Stimulated activated CD8-positive, alpha-beta memory T cell treated with anti-CD3 and anti-CD28 coated beads, Interleukin-15, amount 100 ng/mL, for 48 hours (primary cell): ENCODE measurements at places on chromosomes 7 and 10.

DNA sequence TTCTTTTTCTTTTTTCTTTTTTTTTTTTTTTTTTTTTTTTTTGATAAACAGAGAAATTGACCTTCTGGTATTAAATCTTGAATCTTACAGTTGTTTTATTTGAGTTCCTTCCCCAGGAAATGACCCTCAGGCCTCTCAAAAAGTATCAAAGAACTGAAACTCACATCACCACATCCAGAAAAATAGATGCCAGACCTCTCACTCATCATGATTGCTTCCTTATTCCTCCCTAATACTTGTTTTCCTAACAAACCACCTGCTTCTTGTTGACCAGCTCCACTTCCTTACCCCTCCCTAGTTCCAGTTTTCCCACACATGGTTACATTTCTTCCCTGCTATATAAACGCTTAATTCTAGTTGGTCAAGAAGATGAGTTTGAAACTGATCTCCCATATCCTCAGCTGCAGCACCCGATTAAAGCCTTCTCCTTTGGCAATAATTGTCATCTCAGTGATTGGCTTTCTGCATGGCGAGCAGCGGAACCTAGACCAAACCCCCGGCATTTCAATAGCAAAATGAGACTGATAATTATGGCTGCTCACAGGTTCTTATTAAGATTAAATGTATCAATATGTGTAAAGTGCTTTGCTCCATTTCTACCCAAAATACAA lies 681.1 kb upstream of the AUTS2 start:
- no peak for DNase-seq

GRCh38 chr7:37532636-37533035 lies 84.0 kb upstream of the ELMO1 start:
- no peak for DNase-seq

DNA sequence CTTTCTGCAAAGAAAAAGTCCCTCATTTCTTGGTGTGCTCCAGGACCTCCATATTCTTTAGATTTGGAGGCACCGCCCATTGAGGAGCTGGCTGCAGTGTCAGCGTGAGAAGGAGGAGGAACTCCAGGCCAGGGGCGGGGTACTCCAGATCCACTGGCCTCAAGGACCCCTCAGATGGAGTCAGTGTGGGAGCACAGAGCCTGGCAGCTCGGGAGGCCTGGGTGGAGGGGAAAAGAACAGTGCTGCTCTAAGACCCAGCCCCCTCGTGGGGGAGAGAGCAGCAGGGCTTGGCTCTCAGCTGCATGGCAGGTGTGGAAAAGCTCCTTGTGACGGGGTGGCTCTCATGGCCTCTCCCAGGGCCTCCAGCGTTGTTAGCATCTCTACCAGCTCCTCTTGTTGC lies 70.5 kb downstream of the ITGB1 start:
- DNase-seq: no peak

GRCh38 chr7:25877802-25878789 lies 273.9 kb upstream of the NFE2L3 start:
- no peak for DNase-seq

DNA sequence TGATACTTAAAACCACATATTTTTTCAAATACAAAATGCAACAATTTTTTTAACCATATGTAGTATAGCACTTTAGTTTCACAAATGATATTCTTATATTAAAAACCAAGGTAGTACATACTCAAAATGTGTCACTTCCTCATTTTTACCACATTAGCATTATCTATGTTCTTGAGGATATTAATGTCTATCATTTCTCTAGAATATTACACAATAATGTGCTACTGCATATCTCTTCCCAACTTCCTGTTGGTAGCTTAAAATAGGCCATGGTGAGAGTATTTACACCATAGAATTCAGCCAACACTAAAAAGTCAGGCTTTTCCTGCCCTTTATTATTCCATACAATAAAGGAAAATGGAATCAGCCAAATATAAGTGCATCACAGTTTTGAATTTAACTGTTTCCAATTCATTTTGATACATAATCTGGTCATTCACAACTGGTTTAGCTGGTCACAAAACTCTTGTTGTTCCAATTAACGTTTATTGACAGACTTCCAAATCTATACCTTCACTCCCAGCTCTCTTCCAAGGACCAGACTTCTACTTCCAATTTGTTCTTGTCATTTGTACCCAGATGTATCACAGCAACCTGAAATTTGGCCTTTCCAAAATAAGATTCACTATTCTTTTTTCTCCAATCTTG lies 20.0 kb upstream of the LRRC17 start:
- DNase-seq: no peak

DNA sequence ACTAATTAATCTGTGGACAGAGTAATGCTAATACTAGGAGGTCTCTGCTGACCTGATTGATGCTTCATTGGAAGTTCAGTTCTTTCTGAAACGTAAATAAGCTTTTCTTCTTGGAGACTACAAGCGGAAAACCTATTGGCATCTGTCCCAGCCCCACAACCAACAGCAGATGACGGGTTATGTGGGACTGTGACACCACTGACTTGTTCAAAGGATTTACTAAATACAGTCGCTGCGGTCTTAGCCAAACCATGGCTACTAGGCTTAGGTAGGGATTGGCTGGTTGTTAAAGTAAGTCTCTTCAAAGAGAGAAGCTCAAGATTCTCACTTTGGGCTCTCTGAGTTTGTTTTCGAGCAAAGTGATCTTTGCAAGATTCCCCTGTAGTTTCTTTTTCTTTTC lies 68.3 kb downstream of the HYCC1 start:
- no peak for DNase-seq

DNA sequence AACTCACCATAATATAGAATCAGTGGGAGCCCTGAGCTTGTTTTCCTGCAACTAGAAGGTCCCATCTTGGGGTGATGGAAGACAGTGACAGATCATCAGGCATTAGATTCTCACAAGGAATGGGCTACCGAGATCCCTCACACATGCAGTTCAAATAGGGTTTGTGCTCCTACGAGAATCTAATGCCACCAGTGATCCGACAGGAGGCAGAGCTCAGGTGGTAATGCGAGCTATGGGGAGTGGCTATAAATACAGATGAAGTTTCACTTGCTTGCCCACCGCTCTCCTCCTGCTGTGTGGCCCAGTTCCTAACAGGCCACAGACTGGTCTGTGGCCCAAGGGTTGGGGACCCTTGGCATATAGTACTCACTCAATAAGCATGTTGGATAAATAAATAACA lies 93.4 kb downstream of the POU6F2 start:
- no peak for DNase-seq

DNA sequence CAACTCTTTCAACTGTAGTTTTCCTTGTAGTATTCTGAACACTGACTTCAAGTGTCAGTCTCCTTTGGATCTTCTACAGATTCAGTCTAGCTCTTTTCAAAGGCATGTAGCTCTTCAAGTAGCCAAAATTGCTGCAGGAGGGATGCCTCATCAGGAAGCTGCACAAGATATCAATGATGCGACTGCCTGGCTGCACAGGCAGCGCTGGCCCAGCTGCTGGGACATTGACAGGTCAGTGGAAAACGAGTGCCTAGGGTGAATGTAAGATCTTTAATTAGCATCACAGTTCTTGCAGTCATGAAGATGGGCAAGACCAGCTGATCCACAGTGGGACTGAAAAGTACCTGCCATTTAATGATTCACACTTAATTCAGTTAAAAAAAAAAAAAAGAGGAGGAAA lies 167.6 kb downstream of the ANK3 start:
- no peak for DNase-seq

GRCh38 chr10:47095211-47095610 lies 184.0 kb downstream of the PTPN20 start:
- no peak for DNase-seq

- no peak for DNase-seq
These were observed 600.5 kb downstream of the MAGI2 start for GRCh38 chr7:78852951-78853350.

GRCh38 chr7:135420786-135421185 lies 89.1 kb downstream of the CNOT4 start:
- DNase-seq: no peak

GRCh38 chr10:1788401-1788800 lies 51.1 kb upstream of the ADARB2 start:
- no peak for DNase-seq

DNA sequence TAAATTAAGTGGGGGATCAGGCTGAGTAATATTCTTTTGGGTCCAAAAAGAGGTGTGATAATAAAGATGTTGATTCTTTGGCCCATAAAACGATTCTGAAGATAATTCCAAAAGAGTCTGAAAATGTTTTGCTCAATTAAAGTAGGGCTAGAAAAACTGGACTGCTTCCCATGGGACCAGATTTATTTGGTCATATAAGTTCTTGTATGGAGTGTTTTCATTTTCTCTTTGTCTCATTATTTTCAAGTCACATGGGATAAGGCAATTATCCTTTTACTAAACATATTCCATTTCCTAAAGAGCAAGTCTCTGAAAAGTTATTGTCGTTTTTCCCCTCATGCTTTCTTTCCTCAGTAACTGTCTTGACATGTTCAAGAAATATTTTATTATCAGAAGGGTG lies 41.5 kb downstream of the CDK6 start:
- DNase-seq: no peak

GRCh38 chr10:124423813-124424212 lies 5.1 kb upstream of the OAT start:
- DNase-seq: no peak
